ENCODE measurements at places on chromosomes 1 and 21.

DNA sequence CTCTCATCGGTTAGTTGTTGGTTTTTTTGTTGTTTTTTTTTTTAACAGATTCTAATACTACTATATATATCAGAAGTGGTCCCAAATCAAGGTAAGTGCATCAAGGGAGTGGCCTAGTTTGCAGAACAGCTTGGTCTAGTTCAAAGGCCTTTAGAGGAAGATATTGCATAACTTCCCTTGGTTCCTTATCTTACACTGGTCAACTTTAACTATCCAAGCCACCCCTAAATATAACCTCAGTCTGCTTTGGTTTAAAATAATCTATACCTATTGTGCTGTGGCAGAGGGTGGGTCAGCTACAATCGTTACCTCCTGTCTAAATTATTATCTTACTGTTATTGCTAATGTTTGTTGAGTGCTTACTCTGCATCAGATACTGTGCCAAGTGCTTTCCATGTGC, 6.9 kb downstream of the S100A12 start:
- DNase-seq, result no peak

- no peak for DNase-seq
Observed at GRCh38 chr1:205858141-205858961, 8.4 kb upstream of the PM20D1 start.

DNA sequence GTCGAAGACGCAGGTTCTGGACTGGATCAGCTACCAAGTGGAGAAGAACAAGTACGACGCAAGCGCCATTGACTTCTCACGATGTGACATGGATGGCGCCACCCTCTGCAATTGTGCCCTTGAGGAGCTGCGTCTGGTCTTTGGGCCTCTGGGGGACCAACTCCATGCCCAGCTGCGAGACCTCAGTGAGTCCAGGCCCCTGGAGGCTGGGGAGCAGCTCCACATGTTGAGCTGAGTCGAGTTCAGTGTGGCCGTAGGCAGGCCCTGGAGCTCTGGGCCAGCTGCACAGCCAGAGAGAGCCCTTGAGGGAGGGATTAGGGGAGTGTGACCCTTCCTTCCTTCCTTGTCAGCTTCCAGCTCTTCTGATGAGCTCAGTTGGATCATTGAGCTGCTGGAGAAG, 1.6 kb downstream of the ELF3 start:
- no peak for DNase-seq

GRCh38 chr1:90919190-90919719, 102.6 kb downstream of the ZNF644 start:
- DNase-seq, result no peak

- no peak for DNase-seq
Observed at GRCh38 chr1:84107955-84108354, 36.1 kb upstream of the PRKACB start.
